ENCODE measurements at places on chromosomes 11 and 22. TPM values are rescaled to one million over a fixed set of nuclear protein-coding genes. Genes with fewer than 3 reads are reported as not detected.
A peak's percentile ranks its signal among the peaks of the same experiment; 100 is the strongest.

DNA sequence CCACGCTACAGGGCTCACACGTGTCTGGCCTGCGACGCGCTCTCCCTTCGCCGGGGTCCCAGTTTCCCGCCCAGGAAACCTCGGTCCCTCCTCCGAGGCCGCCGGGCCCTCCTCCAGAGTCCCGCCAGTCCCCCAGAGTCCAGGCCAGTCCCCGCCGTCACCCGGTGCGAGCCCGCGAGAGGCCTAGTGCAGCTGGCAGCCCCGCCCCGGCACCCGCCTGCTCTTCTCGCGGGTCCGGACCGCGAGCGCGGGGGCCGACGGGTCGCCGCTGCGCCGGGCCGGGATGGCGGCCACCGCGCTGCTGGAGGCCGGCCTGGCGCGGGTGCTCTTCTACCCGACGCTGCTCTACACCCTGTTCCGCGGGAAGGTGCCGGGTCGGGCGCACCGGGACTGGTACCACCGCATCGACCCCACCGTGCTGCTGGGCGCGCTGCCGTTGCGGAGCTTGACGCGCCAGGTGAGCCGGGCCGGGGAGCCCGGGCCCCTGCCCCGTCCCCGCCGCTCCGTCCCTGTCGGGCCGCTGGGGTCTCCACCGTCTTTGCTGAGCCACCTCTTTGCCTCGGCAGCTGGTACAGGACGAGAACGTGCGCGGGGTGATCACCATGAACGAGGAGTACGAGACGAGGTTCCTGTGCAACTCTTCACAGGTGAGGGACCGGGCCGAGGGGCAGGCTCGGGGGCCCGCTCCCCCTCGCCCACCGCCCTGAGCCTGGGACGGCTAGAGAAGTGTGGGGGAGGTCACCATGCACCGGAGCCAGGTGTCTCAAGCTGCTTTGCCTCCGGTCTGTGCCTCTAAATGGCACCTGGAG lies at the start of gene PTPMT1:
Gene PTPMT1, plus strand, starts transcription at position 260 of the 809 bp plus-strand sequence. Its CDS starts 24 bp downstream, at position 284.
- no peak within 1 kb of the TSS for H3K27ac ChIP-seq
- no peaks in the 10 kb centered on the region for H3K27me3 ChIP-seq
- peaks cover under 1% of the 10 kb centered on the region for H3K4me1 ChIP-seq
- peak within 1 kb of the TSS; percentile 73 for H3K4me3 ChIP-seq

DNA sequence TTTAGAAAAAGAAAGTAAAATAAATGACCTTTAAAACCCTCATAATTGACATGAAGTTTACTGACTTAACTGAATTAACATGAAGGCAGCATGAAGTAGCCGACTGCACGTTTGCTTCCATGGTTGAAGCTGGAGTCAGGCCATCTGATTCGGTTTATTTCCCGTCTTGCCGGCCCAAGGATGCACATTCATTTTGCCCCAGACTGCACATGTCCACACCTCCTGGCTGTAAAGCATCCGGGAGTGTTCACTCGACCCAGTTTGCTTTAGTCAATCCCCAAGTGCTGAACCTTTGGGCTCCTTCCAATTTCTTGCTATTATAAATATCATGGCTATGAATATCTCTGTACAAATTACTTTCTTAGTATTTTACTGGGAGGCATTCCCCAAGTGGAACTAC lies 17.7 kb upstream of the TUB start:
- H3K36me3 ChIP-seq = no peaks in the 10 kb centered on the region
- no peak overlapping the region for H3K27ac ChIP-seq
- no peak for DNase-seq
- H3K4me1 ChIP-seq = peaks cover 2% of the 10 kb centered on the region

GRCh38 chr11:78187366-78188285 lies 800 bp downstream of the KCTD21 start:
- H3K27ac ChIP-seq = peak overlapping the region; percentile 99
- no peak for DNase-seq
- H3K27me3 ChIP-seq = no peaks in the 10 kb centered on the region
- peaks cover 13% of the 10 kb centered on the region for H3K36me3 ChIP-seq

GRCh38 chr11:47071341-47071740 lies 105.3 kb downstream of the ARFGAP2 start:
- no peak overlapping the region for H3K4me3 ChIP-seq
- peaks cover 9% of the 10 kb centered on the region for H3K4me1 ChIP-seq
- H3K36me3 ChIP-seq = no peaks in the 10 kb centered on the region
- H3K27ac ChIP-seq = no peak overlapping the region
- no peak for DNase-seq
- H3K27me3 ChIP-seq = no peaks in the 10 kb centered on the region

DNA sequence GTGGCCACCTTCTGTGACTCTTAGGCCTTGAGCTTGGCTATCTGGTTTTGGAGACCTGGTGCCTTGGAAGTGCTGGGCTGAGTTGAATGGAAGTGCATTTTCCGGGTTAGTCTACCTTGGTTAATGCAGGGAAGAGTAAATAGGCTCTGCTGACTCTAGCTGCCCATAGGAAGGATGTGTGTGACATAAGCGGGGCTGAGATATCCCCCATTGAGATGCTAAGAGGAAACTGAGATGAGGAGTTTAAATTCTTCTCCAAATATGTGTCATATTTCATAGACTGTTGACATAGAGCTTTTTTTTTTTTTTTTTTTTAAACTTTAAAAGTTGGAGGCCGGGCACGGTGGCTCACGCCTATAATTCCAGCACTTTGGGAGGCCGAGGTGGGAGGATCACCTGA lies 30.8 kb downstream of the ZNRF3 start:
- H3K4me3 ChIP-seq = no peak overlapping the region
- DNase-seq = no peak
- no peaks in the 10 kb centered on the region for H3K27me3 ChIP-seq
- no peak overlapping the region for H3K27ac ChIP-seq
- H3K36me3 ChIP-seq = peaks cover 4% of the 10 kb centered on the region
- peaks cover 10% of the 10 kb centered on the region for H3K4me1 ChIP-seq

GRCh38 chr22:20946080-20946986 lies 20.7 kb upstream of the AIFM3 start:
- no peak overlapping the region for H3K4me3 ChIP-seq
- no peak overlapping the region for H3K27ac ChIP-seq
- peaks cover 47% of the 10 kb centered on the region for H3K36me3 ChIP-seq
- H3K4me1 ChIP-seq = peaks cover 38% of the 10 kb centered on the region
- no peaks in the 10 kb centered on the region for H3K27me3 ChIP-seq
- DNase-seq = peak; percentile 45

- H3K27me3 ChIP-seq = no peaks in the 10 kb centered on the region
- peak overlapping the region; percentile 85 for H3K27ac ChIP-seq
- no peaks in the 10 kb centered on the region for H3K36me3 ChIP-seq
- no peak overlapping the region for H3K4me3 ChIP-seq
- H3K4me1 ChIP-seq = peaks cover 21% of the 10 kb centered on the region
These were observed 39.4 kb downstream of the CARD18 start for GRCh38 chr11:105100206-105100605.

GRCh38 chr22:29263791-29264276 lies 3.9 kb downstream of the RHBDD3 start:
- DNase-seq = no peak
- H3K4me1 ChIP-seq = peaks cover 9% of the 10 kb centered on the region
- no peaks in the 10 kb centered on the region for H3K27me3 ChIP-seq
- H3K27ac ChIP-seq = no peak overlapping the region

DNA sequence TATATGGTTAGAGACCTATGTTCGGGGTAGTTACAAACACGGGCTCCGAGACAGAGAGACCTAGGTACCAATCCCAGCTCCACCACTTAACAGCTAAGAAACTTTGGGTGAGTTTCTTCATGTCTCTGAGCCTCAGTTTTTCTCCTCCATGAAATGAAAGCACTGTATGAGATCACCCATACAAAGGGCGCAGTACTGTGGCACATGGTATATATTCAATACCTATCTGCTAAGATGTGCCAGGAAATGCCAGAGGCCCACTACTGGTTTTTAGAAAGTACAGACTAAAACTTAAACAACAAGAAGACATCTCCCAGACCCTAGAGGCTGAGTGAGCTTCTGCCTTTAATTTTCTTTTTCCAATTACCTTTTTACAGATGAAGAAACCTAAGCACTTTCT lies 69.5 kb downstream of the SLC1A2 start:
- peaks cover 22% of the 10 kb centered on the region for H3K4me1 ChIP-seq
- no peak overlapping the region for H3K4me3 ChIP-seq
- no peak for DNase-seq
- H3K27me3 ChIP-seq = no peaks in the 10 kb centered on the region

- no peaks in the 10 kb centered on the region for H3K27me3 ChIP-seq
- no peak overlapping the region for H3K4me3 ChIP-seq
- H3K36me3 ChIP-seq = peaks cover 89% of the 10 kb centered on the region
- DNase-seq = no peak
- peak overlapping the region; percentile 77 for H3K27ac ChIP-seq
These were observed 13.2 kb upstream of the TTC36 start for GRCh38 chr11:118514103-118514502.

DNA sequence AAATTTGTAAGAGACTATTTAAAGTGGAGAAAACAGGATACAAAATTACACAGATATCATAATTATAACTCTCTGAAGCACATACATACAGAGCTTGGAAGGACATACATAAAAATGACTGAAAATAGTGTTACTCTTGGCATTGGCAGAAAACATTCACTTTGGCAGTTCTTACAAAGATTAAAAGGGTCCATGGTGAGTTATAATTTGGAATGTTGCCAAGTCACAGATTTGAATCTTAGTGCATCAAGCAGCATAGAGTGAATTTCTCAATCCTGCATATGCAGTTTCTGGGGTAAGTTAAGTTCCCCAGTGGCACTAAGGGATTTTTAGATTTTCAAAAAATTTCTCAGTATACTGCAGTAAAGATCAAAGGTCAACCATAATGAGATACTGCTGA lies 115.9 kb downstream of the CCDC81 start:
- no peak for DNase-seq
- H3K27me3 ChIP-seq = no peaks in the 10 kb centered on the region
- H3K4me3 ChIP-seq = no peak overlapping the region
- no peak overlapping the region for H3K27ac ChIP-seq

DNA sequence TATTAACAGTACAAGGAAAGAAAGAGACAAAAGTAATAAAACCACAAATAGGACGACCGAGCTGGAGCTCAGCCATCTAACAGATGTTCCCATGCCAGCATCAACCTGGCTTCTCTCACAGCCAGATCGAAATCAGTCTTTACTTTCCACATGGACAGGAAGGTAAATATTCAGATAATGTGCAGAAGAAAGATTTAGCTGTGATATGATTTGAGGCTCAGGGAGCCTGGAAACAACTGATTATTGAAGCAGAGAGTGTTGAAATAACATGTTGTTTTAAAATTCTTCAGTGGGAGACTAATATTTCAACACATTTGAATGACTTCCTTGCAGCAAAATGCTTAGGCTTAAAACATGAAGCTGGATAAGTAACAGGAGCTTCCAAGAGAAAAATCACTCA lies 546.8 kb downstream of the ETS1 start:
- no peaks in the 10 kb centered on the region for H3K36me3 ChIP-seq
- no peak overlapping the region for H3K27ac ChIP-seq
- DNase-seq = peak; percentile 26
- H3K4me1 ChIP-seq = peaks cover 24% of the 10 kb centered on the region
- H3K4me3 ChIP-seq = no peak overlapping the region

GRCh38 chr11:131537748-131538147 lies 167.3 kb downstream of the NTM start:
- H3K4me1 ChIP-seq = no peaks in the 10 kb centered on the region
- no peak overlapping the region for H3K27ac ChIP-seq
- no peak overlapping the region for H3K4me3 ChIP-seq
- DNase-seq = no peak
- no peaks in the 10 kb centered on the region for H3K27me3 ChIP-seq

DNA sequence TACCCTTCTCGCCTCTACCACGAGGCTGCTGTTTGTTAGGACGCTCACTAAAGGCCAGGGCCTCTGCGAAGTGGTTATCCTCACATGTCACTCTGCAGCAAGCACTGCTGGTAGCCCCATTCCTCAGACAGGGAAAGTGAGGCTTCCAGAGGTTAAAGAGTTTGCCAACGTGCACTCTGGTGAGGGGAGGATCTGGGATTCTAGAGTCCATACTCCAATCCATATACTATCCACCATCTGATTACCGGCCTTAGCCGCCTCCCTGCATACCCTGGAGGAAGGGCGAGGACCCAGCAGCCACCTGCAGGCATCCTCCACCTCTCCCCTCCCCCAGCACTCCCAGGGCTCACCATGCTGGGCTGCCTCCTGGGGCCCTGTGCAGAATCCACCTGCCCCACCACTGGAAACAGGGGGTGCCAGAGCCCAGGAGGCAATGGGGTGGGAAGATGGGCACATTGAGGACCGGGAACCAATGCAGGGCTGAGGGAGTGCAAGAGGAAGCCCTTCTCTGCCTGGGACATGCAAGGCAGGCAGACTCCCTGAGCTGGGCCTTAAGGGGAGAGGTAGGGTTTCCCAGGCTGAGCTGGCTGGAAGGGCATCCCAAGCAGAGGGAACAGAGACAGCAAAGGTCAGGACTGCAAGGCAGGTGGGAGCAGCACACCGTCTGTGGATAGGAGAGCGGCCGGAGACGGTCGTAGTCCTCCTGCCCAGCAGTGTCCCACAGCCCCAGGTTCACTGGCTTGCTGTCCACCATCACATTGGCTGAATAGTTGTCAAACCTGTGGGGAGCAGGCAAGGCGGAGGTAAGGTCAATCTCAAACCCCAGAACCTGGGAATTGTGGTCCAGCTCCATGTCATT lies 11.7 kb downstream of the RAC2 start:
- peaks cover 27% of the 10 kb centered on the region for H3K4me1 ChIP-seq
- H3K36me3 ChIP-seq = peaks cover 7% of the 10 kb centered on the region
- H3K27me3 ChIP-seq = no peaks in the 10 kb centered on the region
- no peak overlapping the region for H3K27ac ChIP-seq
- no peak for DNase-seq

GRCh38 chr11:27555264-27555663 lies 48.7 kb upstream of the LIN7C start:
- H3K27me3 ChIP-seq = no peaks in the 10 kb centered on the region
- H3K4me3 ChIP-seq = no peak overlapping the region
- no peak overlapping the region for H3K27ac ChIP-seq
- H3K36me3 ChIP-seq = no peaks in the 10 kb centered on the region
- DNase-seq = no peak
- H3K4me1 ChIP-seq = peaks cover 8% of the 10 kb centered on the region

- no peaks in the 10 kb centered on the region for H3K27me3 ChIP-seq
- no peak overlapping the region for H3K27ac ChIP-seq
- no peak overlapping the region for H3K4me3 ChIP-seq
These were observed 36.0 kb downstream of the GLB1L2 start for GRCh38 chr11:134367781-134368180.

- no peaks in the 10 kb centered on the region for H3K4me1 ChIP-seq
- no peak for DNase-seq
- H3K36me3 ChIP-seq = peaks cover 7% of the 10 kb centered on the region
- H3K27ac ChIP-seq = no peak overlapping the region
These were observed 22.4 kb downstream of the ENTHD1 start for GRCh38 chr22:39871008-39871798.

MS4A12 gene
- not detected for total RNA-seq

TYMP gene
- total RNA-seq = 54.4 TPM

CNTF gene
- total RNA-seq = 2.4 TPM

SLC35E4 gene
- total RNA-seq = 2.9 TPM

SLN gene
- total RNA-seq = not detected

SSTR3 gene
- total RNA-seq = not detected
